ENCODE measurements at places on chromosomes 5 and 9.
A peak's percentile ranks its signal among the peaks of the same experiment; 100 is the strongest.

DNA sequence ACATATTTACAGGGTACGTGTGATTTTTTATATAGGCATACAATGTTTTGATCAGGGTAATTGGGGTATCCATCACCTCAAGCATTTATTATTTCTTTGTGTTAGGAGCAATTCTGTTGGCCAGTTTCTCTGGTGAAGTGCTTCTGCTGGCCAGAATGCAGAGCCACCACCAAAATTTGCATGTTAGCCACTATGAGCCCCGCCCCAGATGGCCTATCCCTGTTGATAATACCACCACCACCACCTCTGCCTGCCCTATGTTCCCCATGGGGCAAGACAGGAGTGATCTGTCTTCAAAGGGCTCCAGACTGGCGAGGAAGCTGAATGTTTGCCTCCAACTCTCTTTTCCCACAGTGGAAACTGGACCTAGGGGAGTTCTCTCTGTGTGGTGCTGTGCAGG is 26.0 kb upstream of the JAK2 start:
- DNase-seq = no peak

DNA sequence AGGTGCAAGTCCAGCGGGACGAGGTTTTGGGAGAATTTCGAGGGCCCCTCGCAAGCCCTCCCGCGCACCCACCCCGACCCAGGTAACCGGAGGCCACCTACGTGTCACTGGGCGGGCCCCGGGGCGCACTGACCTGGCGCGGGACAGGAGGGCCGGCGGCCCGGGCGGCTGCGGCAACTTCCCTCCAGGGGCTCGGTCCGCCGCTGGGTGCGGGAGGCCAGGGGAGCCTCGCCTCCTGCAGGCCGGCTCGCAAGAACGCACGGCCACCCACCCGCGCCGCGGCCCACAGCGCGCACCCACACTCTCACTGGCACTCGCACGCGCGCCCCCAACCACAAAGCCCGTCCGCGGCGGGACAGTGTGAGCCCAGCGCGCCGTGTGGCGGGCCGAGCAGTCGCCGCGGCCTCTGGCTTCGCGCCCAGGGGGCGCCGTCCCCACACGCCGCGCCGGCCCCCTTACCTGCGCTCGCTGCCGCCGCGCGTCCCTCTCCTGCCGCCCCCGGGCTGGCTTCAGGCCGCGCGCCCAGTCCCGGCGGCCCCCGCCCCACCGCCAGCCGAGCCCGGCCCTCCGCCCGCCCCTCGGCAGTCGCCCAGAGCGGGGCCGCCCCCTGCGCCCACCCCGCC is 451 bp downstream of the LPAR1 start:
- peak; percentile 35 for DNase-seq

GRCh38 chr5:180296771-180297170 is 4.9 kb upstream of the MAPK9 start:
- no peak for DNase-seq

DNA sequence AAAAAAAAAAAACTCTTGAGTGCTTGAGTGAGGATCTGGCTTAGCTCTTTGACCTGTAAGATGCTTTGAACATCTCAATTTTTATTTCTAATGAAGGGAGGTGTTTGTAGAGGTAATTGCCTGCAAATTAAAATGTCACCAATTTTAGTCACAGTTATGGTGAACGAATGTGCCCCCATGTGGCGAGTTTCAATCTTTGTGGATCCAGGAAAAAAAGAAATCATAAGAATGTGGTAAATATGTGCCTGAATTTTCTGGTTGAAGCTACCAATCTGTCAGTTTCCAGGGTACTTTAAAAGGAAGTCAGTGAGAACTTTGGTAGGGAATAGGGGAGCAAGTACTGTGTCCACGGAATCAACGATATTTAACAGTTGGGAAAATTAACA is 1772.4 kb upstream of the CDH9 start:
- DNase-seq = no peak

DNA sequence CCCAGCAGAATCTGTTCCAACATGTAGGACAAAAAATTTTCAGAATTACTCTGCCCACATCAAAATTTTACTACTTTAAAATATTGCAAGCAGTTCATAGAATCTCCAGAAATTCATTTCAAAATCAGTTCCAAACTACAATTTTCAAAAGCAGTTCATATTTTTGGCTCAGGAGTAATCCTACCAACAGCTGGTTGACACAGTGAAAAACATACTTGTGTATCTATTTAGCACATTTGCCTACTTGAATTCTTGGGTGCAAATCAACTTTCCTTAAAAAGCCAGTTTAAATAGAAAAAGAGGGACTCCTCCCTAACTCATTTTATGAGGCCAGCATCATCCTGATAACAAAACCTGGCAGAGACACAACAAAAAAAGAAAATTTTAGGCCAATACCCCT is 31.5 kb downstream of the SOX30 start:
- DNase-seq = no peak

DNA sequence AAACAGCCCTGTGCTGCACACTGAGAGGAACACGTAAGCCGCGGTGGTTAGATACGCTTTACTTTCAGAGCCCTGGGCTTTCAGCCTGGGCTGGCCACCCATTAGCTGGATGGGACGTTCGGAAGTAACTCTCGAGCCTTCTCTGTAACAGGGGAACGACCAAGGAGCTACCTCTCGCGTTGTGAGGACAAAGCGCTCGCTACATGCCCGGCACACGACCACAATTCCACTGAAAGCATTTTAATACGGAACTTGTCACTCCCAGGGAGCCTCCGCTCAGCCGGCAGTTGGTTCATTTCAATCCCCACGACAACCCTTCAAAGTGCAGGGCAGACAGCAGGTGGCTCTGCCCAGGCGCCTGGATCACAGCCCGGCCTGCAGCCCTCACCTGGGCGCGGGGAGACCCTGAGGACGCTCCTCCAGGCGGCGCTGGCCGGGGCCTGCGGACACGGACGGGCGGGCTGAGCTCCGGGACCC is 368 bp downstream of the SURF1 start:
- no peak for DNase-seq

GRCh38 chr5:37724395-37725125 is 115.3 kb downstream of the GDNF start:
- DNase-seq = no peak

DNA sequence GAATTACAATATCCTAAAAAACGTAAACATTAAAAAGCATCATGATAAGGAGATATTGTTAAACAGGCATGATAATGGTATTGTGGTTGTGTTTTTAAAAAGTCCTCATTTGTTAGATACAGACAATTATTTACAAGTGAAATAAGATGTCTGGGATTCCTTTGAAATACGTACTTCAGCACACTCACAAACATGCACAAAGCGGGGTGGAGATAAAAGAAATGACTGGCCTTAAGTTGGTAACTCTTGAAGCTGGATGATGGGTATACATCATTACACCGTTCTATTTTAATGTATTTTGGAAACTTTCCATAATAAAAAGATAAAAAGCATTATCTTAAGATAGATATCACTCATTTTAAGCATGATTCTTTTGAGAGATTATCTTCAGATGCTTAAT is 1.0 kb downstream of the FAM200C start:
- DNase-seq = no peak

DNA sequence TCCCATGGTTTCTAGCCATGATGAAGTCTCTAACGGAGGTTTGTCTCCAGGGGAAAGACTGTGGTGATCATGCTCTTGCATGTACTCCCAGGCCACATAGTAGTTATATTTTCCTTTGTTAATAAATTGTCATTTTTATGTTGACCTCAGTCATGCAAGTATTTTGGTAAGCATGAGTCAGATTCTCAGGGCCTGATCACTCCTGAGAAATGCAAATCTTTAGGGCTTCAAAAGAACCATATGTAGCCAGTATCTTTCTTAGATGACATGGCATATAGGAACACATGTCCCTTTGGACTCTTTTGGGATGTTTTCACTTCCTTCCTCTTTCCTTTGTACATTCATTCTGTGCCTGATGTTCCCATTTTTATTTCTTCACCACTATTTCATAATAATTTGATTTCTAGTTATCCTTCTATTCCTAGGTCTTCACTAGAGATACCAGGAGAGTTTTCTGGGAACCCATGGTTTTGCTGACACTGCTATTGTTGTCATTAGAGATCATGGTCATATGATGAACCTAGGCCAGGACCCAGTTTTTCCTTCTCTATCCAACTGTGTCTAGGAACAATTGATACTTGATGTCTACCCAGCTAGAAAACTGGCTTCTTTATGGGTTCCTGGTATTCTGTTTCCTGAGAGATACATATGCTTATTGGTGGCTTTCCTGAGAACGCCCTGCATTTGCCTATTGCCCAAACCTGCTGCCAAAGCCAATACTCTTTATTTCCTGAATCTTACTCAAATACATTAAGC is 248.1 kb upstream of the NREP start:
- no peak for DNase-seq

GRCh38 chr9:13513286-13513685 is 233.8 kb upstream of the MPDZ start:
- no peak for DNase-seq

- DNase-seq = no peak
Measured at GRCh38 chr9:133641396-133641655, 5.2 kb downstream of the DBH start.

- no peak for DNase-seq
Measured at GRCh38 chr5:67886761-67887160, 328.8 kb upstream of the PIK3R1 start.

- no peak for DNase-seq
Measured at GRCh38 chr9:82565188-82565969, 497.6 kb downstream of the RASEF start.

- no peak for DNase-seq
Measured at GRCh38 chr5:113022661-113023060, 46.1 kb downstream of the DCP2 start.

DNA sequence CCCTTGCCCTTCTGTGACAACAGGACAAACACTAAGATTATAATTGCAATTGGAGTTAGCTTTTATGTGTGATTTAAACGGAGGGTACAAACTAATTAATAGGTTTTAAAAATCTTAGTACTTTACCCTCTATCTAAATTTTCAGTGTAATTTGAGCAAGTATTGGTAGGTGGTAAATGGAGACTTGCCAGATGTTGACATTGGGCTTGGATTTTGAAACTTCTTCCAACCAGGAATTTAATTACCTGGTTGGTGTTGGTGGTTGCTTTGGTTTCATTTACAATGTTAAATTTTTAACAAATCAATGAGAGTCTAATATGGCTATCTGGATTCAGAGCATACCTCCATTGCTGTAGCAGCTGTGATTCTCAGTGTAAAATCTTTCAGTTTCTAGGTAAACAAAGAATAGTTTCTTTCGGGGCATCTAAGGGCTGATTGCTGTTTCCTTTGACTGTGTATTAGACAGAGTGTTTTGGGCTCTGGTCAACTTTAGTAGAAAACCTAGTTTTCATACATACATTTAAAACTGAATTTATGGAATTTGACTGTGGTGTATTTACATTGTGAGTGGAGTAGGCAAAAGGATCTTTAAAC is 1.9 kb downstream of the DAPK1 start:
- DNase-seq = no peak

GRCh38 chr9:12934545-12935272 is 159.9 kb downstream of the LURAP1L start:
- DNase-seq = no peak

- no peak for DNase-seq
Measured at GRCh38 chr5:137453483-137454080, 45.5 kb downstream of the SPOCK1 start.

DNA sequence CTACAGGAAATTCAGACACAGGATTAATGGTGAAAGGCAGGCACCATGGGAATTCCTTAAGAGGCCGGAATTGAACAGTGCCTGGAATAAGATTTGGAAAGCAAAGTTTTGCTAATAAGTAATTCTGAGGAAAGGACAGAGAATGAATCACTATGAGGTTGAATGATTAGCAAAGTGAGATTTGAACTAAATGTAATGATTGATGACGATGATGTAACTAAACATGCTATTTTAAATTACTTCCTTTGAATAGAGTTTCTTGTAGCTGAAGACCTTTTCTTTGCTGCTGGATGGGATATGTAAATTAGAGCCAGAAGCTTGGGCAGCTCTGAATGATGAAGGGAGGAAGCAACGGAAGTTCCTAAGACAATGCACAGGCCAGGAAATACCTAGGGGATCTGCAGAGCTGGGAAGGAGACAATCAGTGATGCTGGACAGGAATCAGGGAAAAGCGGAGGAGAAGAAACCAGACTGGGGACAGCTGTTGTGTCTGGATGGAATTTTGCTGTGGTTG is 482.0 kb downstream of the PSAT1 start:
- DNase-seq = no peak

DNA sequence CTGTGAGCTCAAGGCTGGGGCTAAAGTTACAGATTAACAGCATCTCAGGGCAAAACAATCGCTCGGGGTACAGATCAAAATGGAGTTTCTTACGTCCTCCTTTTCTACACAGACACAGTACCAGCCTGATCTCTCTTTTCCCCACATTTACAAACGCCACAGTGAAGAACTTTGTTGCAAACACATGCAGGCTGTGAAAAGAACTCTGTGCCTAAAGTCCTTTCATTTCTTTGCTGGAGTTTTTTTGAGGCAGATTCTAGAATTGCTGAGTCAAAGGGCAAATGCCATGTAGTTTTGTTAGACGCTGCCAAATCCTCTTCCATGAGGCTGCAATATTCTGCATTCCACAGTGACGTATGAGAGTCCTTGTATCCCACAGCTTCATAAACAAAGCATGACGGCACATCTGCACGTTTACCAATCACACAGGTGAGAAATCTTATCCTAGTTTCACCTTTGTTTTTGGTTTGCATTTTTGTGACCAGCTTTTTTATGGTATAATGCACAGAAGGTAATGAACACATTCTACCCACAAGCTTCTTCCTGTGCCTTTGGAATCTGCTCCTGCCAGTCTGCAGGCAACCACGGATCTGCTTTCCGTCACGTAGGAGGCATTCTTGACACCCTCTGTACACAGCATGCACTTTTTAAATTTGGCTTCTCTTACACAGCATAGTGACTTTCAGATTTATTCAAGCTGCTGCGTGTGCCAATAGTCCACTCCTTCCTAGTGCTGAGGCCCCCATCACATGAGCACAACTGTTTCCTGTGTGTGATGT is 44.6 kb upstream of the LPCAT1 start:
- DNase-seq = no peak

DNA sequence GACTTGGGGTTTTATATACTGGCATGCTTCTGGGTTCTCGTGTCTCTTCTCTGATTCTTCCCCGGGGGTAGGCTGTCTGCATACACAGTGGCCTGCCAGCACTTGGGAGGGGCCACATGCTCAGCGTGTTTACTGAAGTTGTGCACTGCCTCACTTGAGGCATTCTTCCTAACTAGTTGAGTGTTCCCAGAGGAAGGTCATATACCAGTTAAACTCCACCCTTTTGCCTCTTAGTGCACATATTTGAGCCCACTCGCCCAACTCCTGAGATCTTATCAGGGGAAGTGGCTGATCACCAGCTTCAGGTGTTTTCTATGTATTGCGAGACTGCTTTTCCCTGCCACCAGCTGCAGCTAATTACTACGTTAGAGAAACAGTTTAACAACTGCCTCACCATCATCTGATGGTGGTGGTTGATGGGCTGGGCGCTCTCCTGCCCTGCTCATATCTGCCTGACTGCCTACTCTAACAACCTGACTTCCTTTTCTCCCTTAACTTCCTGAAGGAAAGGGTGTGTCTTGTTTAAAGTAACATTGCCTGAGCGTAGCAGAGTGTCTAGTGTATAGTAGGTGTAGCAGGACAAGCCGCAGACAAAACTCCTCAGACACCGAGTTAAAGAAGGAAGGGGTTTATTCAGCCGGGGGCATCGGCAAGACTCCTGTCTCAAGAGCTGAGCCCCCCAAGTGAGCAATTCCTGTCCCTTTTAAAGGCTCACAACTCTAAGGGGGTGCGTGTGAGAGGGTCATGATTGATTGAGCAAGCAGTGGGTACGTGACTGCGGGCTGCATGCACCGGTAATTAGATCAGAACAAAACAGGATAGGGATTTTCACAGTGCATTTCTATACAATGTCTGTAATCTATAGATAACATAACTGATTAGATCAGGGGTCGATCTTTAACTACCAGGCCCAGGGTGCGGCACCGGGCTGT is 60.1 kb upstream of the CLINT1 start:
- no peak for DNase-seq
